Omental fat pad (tissue), 4 donors: ENCODE measurements at places on chromosomes 3 and 15. TPM values are rescaled to one million over a fixed set of nuclear protein-coding genes. Genes with fewer than 3 reads are reported as not detected.

ASB14 gene
- total RNA-seq: not detected

IGSF10 gene
- 6.1 TPM for total RNA-seq

MELTF gene
- 39.3 TPM for total RNA-seq

LMAN1L gene
- not detected for total RNA-seq

C3orf22 gene
- not detected for total RNA-seq

FOXL2 gene
- not detected for total RNA-seq

ISL2 gene
- total RNA-seq: not detected

ARNT2 gene
- total RNA-seq: 3.2 TPM

LIPH gene
- total RNA-seq: not detected

SLC12A1 gene
- total RNA-seq: not detected

DNA sequence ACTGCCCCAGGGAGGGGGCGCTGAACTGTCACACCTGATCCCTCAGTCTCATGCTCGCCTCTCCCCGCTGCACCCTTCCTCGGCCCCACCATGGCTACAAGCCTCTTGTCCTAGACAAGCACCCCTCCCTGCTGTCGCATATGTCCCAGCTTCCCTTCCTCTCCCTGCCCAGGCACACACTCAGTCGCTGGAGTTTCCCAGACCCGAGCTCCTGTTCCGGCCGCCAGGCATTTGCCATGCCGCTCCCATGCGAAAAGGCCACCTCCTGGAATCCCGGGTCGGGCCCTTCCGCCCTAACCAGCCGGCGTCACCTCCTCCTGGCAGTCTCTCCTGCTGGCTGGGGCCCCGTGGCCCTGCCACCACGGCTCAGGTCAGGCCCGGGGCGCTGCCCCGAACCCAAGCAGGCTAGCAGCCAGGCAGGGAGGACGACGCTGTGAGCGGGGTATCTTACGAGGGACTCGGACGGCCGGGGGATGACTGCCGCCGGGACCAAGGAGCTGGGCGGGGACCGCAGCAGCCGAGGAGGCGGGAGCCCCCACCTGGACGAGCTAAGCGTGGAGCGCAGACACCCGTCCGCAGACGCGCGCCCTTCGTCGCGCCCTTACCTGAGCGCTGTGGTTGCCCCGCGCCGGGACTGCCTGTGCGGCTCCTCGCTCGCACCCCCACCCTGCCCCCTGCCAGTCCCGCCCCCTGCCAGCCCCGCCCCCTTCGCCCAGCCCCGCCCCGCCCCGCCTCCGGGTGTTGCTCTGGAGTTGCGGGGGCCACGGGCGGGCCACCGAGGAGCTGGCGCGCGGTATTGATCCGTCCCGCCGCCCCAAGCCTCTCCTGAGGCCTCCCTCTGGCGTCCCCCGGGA, at the start of gene ALS2CL:
Gene ALS2CL (minus strand): TSS at position 642 of the 854 bp plus-strand sequence. CDS start 4,239 bp downstream, outside the sequence.
- DNase-seq: peak; percentile 27

- no peak for DNase-seq
These were observed 5.1 kb upstream of the SLC27A2 start for GRCh38 chr15:50176869-50177268.

DNA sequence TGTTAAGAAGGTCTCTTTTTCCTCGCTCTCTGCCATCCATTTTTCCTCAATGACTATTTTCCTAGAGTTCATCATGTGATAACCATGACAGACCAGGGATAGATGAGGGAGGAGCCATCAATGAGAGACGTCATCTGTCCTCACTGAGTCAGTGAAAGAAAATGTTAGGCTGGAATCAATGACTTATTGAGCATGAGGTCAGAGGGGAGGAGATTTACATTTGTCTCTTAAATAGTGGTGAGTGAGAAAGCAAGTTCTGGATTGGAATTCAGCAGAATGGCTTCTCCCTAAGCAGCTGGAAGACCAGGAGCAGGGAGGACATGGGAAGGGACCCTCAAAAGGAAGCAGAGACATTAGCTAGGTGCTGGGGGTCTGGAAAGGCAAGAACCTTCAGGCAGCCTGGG, 28.2 kb upstream of the USP3 start:
- DNase-seq: no peak

DNA sequence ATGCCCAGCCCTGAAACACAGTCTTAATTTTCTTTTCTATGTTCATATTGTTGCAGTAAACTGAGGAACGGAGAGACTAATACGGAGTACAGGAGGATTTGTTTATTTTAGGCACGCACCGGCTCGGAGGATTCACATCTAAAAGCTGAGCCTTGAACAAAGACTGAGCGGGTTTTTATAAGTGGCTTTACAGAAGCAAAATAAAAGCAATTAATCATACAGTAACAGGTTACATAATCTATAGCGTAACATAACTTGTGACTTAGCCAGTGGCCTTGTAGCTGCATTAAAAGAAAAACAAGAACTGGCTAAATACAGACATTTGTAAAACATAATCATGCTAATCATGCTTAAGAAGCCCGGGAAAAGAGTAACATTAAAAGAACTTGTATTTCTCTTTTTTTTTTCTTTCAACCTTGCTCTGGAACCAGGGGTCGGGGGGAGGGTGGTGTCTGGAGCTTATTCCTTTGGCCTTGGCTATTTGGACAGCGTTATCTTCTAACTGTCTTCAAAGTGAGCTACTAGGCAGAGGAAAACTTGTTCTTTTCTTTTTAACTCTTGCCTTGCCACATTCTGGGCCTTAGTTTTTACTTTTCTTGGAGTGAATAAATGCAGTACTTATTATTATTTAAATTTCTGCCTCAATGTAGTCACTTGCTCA, 17.5 kb downstream of the NUSAP1 start:
- DNase-seq: no peak

DNA sequence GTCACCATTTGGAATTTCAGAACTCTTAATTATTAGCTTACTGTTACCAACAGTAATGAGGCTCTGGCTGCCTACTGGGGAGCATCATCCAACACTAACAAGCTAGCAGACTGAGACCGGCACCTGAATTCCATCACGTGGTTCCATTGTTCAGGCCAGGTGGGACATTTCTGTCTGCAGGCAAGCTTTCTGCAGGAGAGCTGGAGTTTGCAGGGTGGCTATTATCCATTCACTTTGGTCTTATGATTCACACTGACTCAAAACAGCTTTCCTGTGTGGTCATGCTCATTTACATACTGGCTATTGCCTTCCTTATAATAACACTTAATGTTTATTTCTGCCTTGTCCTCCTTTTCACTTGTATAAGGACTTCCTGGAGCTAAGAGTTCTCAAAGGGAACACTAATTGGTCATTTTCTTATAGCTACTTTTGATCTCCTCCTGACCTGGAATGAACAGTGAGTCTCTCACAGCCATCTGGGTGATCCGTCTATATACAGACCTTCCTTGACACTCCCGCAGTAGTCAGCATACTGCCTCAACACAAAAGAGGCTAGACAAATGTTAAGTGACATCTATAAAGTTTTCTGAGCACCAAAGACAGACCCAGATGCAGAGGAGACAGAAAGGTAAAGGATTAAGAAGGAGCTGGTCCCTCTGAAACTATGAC, 695.4 kb downstream of the FHIT start:
- no peak for DNase-seq

DNA sequence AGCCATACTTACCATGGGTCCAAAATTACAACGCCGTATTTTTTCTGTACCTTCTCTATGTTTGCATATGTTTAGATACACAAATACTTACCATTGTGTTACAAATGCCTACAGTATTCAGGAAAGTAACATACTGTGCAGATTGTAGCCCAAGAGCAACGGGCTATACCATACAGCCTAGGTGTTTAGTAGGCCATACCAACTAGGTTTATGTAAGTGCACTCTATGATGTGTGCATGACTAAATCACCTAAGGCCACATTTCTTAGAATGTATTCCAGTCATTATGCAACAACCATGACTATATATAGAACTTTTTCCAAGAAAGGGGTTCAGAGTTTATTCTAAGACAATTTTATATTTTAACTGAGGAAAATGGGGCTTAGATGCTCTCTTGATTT, 411.7 kb downstream of the MAGI1 start:
- DNase-seq: no peak

DNA sequence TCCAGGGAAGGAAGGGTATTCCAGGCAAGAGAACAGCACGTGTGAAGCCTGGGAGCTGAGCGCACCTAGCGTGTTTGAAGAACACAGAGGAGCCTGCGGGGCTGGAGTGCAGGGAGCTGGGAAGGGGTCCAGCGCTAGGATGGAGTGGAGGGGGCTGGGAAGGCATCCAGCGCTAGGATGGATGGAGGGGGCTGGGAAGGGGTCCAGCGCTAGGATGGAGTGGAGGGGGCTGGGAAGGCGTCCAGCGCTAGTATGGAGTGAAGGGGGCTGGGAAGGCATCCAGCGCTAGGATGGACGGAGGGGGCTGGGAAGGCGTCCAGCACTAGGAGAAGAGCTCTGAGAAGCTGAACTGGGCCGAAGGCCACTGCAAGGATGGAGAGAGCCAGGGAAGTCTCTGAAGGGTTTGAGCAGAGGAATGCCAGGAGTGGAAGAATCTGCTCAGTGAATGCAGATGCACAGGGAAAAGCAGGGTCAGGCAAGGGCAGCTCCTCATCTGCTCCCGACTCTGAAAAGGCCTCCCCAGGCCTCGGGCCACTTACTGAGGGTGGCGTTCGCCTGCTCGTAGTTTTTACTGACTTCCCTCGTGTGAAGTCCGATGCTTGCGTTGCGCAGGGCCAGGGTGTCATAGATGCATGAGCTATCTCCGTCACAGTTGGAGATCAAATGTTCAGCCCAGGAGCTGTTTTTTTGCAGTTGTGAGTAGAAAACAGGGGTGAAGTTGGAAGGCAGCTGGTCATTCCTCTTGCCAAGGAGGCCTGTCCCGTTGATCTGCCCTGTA, 39.8 kb downstream of the MUC20 start:
- no peak for DNase-seq

DNA sequence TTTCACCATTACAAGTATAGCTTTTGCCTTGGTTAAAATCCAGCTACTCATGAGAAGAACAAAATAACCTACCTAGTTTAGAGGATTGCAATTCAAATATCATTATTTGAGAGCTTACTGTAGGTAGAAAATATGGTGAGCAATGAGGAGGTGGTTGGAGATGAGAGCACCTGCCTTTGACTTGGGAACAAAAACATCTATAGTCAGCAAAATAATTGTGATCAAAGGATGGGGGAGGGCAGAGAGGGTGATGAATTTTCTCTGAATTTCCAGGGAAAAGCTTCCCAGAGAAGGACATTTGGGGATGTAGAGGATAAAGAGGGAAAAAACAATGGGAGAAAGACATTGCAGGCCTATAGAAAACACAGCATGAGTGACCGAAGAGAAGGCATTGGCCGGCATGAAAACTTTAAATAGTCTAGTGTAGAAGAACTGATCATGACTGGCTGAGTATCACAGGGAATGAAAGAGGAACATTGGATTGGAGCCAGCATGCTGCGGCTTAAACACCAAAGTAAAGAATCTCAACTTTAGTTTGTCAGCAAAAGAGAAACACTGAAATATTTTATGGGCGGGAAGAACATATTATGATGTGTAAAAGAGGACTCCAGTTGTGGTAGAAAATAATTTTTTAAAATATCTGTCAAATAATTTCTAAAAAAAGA, 581.3 kb downstream of the UNC13C start:
- no peak for DNase-seq

DNA sequence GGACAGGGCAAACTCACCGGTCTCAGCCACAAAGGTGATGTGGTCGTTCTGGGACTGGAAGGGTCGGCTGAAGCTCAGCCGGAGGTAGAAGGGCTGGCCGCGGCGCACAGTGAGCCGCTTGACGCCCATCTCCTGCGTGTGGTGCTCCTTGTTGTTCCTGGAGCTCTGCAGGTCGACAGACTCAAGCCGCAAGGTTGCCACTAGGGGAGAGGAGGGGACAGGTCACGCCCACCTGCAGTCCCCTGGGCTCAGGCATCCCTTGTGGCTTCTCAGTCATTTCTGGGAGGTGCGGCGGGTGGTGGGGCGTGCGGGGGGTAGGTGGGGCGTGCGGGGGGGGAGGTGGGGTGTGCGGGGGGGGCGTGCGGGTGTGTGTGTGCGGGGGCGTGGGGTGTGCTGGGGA, 26.7 kb upstream of the TGM5 start:
- no peak for DNase-seq

GRCh38 chr3:38121832-38122461, 15.0 kb downstream of the ACAA1 start:
- peak; percentile 18 for DNase-seq

GRCh38 chr15:80168421-80168820, 15.6 kb downstream of the FAH start:
- no peak for DNase-seq

- DNase-seq: no peak
These were observed 508.0 kb upstream of the MDFIC2 start for GRCh38 chr3:70820397-70820796.

DNA sequence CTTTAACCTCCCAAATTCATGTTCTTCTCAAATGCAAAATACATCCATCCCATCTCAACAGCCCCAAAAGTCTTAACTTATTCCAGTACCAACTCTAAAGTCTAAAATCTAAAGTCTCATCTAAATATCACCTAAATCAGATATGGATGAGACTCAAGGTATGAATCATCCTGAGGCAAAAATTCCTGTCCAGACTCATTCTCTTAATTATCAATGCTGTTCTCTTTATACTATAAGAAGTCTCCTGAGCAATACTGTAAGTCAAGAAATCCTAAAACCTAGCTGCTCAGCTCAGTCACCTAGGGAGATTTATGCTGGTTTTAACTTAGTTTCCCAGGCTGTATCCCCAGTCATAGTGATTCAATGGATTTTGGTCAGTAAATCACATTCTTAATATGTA, 11.1 kb downstream of the RAD18 start:
- no peak for DNase-seq

GRCh38 chr3:132641837-132642538, 17.6 kb downstream of the ACAD11 start:
- DNase-seq: no peak

- DNase-seq: no peak
These were observed 32.2 kb downstream of the GOLGA6A start for GRCh38 chr15:74050127-74050526.

DNA sequence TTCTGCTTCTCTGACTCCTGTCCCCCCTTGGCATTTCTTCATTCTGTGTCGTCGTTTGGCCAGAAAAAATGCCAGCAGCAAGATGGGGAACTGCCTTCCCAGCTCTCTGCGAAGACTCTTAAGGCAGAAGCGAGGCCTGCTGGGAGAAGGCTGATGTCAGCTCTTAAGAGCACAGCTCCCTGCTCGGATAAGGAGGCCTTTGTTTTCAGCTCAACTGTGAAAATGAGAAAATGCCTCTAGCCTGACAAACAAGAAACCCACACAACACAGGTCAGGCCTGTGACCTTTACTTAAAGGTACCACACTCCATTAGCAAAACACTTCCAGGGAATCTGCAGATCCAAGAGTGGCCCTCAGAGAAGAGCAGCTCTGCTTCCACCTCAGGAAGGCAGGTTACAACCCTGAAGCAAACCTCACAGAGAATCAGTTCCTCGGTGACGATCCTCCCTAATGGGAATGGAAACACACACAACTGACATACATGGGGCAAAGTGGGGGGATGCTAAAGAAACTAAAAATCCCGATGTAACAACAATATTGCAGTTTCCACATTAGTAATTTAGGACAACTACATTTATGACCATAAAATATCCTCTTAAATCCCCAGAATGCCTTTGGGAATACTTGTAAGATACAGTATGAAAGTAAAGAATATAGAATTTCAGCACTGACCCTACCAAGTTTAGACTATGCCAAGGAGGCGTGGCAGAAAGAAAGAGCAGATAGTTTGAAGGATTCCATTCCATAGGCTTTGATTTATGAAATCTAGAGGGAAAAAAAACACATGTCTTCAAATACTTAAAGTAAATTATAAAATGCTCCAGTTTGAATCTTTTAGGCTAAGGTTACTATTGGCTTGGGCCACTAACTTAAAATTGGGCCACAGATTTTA, 52.1 kb downstream of the VGLL4 start:
- DNase-seq: no peak

- no peak for DNase-seq
These were observed 30.9 kb downstream of the RCN2 start for GRCh38 chr15:76962337-76963013.
